ENCODE measurements at places on chromosomes 1 and 21.

DNA sequence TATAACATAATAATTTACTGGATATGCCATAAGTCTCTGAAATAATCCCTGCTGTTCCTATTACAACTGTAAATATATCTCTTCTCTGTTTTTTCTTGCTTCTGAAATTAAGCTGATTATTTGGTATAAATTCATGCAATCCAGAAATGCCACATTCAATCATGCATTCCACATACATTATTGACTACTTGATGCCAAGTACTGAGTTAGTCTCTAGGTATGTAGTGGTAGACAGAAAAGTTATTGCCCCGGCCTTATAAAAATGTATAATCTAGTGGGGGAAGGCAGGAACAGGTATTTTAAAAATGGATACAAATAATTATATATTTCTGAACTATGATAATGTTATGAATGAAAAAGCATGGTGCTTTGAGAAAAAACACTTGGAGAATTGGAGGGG, 338.6 kb upstream of the SNX7 start:
- DNase-seq, result no peak

DNA sequence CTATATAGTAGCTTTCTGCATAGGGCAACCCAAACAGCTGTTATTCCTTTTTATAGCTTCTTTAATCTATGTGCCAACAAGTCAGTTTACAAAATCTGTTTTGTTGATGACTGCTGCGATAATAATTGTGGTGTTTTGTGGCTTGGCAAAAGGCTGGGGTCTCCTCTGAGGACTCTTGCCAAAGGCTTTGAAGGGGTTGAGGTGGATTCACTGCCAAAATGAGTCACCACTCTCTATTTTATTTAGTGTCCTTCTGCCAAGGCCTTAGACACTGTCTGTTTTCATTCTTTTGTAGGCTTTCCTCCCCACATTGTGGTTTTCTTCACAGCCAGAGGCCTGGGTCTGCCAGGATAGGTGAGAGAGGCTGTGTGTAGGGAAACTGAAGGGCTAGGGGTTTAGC, 161.8 kb downstream of the NFIA start:
- DNase-seq, result no peak

DNA sequence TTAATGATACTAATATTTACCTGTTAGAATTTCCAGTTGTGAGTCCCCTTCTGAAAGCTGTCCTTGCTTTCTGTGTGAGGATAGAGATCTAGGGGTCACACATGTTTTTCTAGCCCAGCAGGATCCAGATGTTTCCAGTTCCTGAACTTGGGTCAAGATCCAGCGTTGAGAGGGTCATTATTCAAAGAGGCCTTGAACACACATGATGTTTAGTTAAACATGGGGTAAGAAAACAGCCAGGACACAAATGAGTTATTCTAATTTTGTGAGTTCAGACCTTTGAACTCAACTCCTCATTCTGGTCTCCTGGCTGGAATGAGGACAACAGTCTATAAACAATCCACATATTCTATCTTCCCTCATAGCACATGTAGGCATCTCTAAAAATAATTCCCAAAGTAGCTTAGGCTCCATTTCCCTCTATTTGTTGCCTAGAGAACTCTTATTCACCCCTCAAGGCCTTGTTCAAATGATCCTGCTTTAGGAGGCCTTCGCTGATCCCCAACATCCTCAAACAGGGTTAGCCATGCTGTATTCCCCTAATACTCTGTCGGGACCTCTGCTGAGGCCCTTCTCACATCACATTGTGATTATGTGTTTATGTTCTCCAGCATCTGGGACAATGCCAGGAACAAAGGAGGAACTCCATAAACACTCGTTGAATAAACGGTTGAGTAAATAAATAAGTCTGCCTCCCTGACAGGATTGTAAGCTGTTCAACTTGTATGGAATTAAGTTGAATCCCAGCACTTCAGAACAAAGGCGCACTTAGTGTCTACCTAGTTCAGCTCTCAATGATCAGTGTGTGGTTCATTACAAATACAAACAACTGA, 15.0 kb upstream of the KCNN3 start:
- no peak for DNase-seq

GRCh38 chr1:178688244-178688643, 36.8 kb upstream of the RALGPS2 start:
- DNase-seq, result no peak

DNA sequence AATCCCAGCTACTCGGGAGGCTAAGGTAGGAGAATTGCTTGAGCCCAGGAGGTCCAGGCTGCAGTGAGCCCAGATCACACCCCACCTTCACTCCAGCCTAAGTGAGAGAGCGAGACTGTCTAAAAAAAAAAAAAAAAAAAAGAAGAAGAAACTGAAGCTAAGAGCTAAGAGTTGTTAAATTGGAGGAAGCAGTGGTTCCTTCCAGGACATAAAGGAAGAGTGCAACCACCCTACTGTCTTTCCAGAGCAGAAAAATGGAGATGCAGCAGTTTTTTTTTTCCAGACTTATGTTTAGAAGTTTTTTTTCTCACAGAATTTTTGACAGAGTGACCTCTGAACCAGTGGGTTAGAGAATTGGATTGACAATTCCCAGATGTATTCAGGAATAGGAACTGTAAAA, 88.7 kb downstream of the HLX start:
- DNase-seq, result no peak

- DNase-seq, result no peak
Observed at GRCh38 chr21:42539931-42540343, 26.3 kb downstream of the SLC37A1 start.

DNA sequence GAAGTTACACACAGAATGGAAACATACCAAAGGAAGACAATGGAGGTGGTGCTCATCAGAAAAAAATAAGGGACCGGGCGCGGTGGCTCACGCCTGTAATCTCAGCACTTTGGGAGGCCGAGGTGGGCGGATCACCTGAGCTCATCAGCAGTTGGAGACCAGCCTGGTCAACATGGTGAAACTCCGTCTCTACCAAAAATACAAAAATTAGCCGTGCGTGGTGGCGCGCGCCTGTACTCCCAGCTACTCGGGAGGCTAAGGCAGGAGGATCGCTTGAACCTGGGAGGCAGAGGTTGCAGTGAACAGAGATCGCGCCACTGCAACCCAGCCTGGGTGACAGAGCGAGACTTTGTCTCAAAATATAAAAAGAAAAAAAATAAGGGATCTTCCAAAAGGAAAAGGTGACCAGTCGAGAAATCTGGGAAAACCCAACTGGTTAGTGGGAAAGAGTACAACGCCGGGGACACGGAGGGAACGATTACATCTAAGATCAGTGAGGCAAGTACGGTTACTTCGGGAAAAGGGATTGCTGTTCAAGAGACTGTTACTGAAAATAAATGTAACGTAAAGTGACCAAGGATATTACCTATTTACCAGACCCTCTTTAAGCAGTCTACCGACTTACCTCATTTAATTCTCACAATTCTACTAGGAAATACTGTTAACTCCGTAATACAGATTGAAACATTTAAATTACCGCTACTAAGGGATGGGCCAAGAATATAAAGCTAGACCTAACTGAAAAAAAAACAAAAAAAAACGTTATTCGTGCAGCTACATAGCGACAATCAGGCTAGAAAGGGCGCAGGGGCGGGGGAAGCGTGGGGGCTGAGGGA, 822 bp downstream of the CCT3 start:
- DNase-seq, result peak; percentile 10

DNA sequence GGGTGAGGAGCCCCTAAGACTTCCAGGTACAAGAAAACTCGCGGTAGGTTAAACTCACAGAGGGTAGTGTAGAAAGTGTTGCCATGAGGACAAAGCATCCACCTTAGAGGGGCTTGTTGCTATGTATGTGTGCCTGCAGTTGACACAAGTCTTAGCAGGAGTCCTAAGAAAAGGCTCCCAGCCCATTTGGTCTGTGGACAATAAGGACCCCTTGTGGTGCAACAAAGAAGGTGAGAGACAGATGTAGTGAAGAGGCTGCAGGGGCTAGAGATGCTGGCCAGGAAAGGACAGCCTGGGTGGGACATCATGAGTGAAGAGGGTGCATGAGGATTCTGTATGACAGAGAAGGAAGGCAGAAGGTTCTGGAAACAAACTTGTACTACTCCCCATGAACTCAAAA, 36.3 kb upstream of the IL10 start:
- DNase-seq, result peak; percentile 44

GRCh38 chr1:100516857-100517256, 21.1 kb upstream of the GPR88 start:
- no peak for DNase-seq

DNA sequence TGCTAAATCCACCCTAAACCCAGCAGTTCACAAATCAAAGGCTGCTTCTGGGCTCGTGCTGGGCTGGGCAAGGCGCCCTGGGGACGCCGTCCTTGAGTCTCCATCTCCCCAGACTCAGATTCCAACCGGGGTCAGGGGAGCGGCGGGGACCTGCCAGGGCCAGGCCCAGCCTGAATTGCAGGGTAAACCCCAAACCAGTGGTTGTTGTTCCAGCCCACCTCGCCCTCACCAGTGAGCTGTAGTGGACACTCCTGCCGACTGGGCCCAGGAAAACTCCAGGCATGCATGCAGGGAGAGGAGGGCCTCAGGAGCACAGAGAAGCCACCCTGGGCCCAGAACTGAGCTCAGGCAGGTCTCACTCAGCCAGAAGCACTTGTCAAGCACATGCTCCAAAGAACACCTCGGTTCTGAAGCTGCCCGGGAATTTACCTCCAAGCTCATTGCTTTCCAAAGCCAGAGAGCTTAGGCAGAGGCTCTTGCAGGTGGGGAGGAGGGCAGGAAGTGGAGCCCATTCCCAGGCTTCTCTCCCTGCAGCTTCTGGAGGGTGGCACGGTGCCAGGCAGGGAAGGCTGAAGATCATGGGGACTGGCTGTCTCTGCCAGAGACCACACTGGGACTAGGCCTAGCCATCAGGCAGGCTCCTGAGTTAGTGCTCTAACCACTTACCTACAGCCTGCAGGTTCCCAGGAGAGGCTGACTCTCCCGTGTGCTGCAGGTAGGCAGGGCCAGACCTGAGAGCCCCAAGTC, 437.0 kb downstream of the MATN1 start:
- no peak for DNase-seq

DNA sequence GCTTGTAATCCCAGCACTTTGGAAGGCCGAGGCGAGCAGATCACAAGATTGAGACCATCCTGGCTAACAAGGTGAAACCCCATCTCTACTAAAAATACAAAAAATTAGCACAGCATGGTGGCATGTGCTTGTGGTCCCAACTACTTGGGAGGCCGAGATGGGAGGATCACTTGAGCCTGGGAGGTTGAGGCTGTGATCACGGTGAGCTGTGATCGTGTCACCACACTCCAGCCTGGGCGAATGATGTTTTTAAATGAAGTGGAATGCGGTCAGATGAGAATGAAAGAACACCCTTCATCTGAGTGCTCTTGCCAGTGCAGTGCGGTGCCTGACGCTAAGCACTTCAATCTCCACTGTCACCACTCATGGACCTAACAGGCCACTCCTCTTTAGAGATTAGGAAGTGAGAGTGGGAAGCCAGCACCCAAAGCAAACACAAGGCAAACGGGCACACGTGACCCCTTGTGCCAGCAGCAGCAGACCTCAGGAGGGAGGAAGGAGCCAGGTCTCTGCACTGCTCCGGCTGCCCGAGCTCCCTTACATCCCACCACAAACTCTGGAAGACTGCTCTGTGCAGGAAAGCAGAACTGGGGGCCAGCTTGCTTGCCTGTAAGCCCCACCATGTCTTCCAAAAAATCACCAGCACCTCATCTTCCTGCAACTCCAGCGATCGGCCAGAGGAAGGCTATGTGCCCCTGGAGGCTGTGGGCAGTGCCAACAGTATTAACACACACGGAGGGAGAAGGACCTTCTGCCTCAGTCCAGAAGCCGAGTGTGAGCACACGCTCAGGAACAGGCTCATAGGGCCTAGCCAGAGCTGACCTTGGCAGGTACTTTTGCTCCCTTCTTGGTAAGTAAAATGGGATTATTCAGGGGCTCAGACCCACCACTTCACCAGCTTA, 9.7 kb downstream of the CTNNBIP1 start:
- DNase-seq, result no peak

- no peak for DNase-seq
Observed at GRCh38 chr1:186206048-186206570, 168.9 kb downstream of the TPR start.

DNA sequence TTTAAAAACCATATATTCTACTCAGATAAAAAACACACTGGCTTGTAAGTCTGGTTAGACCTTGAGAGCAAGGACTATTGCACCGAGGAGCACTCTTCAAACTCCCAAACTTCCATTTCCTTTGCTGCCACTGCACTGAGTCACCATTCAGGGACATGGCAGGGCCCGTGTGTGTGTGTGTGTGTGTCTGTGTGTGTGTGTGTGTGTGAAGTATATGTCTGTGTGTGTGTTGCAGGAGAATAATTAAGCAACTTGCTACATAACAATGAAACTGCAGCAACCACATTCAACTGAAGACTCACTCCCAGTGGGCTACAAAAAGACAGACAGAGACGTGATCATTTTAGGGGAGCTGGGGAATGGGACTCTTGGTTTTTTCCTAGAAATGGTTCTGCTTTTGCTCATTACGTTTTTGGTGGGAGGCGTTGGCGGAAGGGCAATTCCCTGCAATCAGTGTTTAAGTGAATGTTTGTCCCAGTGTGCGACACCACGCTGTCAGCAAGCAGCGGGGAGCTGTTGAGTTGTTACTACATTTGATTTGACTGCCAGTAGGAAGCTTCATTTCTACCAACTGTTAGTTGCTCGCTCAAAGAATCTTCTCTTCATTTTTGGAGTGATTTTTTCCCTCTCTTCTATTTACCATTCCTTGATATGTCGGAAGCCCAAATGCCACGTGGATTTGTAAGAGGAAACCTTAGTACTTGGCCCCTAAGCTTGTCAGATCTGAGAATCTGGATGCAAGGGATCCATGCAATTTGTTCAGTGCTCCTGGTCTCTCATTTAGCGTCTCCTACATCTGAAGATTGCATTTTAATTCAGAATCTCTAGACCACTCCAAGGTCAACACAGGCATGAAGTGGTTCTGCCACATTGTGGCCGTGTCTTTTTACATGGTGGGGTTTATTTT, 36.1 kb downstream of the ESRRG start:
- no peak for DNase-seq

All from activated naive CD8-positive, alpha-beta T cell treated with anti-CD3 and anti-CD28 coated beads for 36 hours (primary cell).